ENCODE measurements at places on chromosomes 3 and 15.

DNA sequence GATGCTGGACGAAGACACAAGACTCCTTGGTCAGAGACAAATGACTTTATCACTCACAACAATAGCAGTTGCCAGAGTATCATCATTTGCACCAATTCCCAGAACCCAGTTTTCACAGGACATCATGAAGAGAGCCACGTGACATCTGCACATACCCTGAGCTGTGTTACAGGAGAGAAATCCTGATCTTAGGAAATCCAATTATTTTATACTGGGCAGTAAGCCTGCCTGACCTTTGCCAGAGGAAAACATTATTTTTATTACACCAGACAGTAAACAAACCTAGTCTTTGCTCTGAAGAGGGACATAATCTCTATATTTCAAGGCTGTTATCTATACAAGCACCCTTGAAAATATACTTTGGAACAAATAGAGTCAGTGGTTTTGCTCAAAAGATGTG is 77.4 kb downstream of the ZBBX start:
- no peak for DNase-seq

DNA sequence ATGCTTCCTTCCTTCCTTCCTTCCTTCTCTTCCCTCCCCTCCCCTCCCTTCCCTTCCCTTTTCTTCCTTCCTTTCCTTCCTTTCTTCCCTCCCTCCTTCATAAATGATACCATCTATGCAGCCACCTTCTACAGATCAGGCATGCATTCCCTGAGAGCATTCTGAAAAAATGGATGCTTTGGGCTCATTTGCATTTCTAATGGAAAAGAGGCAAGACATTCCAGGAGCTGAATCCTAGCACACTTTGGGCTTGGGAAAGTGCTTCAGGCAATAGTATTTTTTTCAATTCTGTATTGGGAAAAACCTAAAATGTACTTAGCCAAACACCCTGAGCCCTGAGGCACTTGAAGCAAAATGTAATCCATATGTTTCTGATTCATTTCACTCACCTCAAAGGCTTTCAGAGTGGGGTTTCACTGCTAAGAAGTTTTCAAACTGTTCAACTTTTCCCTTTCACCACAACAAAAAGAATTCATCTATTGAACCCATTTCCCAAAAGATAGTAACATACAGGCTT is 220.1 kb upstream of the RORA start:
- DNase-seq: no peak

- DNase-seq: no peak
Measured at GRCh38 chr3:52350416-52350815, 34.3 kb downstream of the DNAH1 start.

DNA sequence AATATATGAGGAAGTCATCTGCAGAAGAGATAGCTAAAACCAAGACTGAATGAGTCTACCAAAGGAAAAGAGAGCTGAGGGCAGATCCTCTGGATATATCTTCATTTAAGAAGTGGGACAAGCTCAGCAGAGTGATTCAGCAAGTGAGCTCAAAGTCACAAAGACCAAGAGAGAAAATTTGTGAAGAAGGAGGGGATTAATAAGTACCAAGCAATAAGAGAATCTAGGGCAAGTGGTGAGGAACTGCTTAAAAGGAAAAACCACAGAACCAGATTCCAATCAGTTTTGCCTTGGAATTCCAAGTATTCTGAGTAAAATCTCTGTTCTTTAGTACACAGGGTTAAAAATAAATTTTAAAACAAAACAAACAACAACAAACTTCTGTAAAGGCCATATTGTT is 3.6 kb downstream of the EHHADH start:
- no peak for DNase-seq

DNA sequence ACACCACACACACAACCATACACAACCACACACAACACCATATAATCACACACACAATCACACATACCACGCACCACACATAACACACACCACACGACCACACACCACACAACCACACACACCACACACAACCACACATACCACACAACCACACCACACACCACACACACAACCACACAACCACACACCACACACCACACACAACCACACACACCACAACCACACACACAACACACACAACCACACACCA is 24.2 kb downstream of the CPN2 start:
- DNase-seq: no peak

GRCh38 chr3:115218859-115219258 is 71.8 kb upstream of the ZBTB20 start:
- no peak for DNase-seq
